ENCODE measurements at places on chromosomes 16 and 17. TPM values are rescaled to one million over a fixed set of nuclear protein-coding genes. Genes with fewer than 3 reads are reported as not detected.

DNA sequence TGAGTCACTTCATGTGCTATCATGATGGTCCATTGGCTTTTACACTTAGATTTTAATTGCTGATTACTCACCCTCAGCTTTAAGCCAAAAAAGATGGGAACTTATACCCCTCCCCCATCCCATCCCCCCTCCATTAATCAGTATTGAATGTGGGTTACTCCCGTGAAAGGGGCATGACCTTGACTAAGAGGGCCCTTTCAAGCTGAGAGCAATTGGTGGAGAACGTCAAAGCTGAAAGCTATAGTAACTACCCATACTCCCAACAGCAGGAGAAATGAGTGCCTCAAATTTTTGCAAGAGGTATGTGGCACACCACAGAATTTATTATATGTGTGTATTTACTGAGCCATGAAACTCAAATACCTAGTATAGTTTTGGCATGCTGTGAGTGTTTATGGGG is 99.7 kb upstream of the CDH8 start:
- no peak for DNase-seq

DNA sequence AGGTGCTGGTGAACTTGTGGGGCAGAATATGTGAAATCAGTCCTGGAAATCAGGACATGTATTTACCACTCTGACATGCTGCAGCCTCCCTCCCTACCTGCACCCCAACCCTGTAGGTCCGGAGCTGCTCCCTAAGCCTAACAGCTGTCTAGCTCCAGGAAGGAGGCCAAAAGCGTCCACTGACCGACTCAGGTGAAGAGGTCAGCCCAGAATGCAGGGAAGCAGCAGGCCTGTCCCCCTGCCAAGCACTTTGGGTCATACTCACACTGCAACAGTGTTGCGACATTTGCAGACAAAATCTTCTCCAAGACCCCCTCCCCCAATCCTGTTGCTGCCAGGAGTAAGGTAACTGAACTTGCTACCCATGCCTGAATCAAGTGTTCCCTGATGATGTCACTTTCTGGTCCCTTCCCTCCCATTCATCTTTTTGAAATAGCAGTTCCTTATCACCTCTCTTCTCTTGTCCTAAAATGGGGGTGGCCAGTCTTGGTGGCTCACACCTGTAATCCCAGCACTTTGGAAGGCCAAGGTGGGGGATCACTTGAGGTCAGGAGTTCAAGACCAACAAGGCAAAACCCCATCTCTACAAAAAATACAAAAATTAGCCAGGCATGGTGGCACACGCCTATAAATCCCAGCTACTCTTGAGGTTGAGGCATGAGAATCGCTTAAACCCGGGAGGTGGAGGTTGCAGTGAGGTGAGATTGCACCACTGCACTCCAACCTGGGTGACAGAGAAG is 1.3 kb upstream of the ACLY start:
- no peak for DNase-seq

DNA sequence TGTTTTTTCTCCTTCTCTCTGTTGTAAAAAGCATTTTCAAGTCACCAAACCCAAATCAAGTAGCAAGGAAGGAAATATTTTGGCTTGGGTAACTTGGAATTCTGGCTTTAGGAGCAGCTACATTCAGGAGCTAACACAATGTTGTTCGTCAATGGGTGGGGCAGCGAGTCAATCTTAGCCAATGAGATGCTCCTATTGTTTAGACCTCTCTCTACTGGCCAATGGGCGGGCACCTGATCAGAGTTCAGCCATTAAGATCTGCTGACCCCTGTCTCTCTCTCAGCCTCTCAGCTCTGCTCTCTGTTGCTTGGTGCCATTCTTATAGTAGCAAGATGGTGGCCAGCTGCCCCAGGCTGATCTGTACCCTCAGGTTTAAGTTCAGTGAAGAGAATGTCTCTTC is 83.2 kb downstream of the IRX3 start:
- no peak for DNase-seq

DNA sequence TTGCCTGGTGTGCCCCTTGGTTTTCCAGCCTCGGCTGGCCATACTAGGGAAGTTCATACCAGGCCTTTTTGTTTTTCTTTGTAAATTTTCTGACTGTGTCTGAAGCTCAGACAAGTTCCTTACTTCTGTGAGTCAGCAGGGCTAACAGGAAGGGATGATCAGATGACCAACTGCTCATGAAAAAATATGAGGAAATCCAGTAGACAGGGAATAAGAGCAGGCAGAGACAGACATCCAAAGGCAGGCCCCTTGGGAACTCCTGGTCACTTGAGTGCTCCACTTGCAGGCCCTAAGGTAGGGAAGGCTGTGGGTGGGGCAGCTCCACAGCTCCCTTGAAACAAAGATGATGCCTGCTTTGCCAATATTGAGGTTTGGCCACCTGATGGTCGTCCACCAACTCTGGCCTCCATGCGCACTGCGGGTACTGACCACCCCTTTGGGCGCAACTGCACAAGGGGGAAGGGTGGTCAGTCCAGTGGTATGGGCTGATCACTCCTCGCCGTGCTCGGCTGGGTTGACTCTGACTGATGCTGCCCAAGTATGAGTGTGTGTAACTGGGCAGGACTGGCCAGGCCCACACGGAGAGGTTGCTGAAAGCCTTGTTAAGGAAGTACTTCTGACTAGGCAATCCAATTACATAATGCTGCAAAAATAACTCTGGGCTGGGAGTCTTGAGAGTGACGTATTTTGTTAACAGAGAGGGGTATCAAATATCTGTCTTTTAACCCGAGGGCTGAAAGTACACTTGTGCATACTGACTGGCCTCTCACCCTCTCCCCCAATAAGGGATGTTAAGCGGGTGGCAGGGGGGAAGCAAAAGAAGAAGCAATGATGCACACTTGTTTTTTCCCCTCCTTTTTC is 20.8 kb upstream of the ZFHX3 start:
- no peak for DNase-seq

DNA sequence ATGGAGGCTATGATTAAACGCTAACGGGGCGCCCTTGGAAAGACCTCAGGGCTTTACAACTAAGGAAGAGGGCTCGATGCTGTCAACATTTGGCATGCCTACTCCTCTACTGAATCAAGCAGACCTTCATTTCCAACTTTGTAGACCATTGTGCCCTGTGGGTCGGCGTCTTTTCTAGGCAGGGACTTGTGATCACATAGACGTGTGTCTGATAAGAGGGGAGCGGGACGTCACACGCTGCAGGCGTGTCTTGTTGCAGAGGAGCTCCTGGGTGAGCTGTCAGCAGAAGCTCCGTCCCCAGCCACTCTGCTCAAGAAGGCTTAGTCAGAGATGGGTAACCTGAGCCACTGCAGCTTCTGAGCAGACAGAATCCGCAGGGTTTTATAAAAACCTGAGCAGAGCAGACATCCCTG is 2.8 kb downstream of the MAPK8IP3 start:
- DNase-seq: no peak

DNA sequence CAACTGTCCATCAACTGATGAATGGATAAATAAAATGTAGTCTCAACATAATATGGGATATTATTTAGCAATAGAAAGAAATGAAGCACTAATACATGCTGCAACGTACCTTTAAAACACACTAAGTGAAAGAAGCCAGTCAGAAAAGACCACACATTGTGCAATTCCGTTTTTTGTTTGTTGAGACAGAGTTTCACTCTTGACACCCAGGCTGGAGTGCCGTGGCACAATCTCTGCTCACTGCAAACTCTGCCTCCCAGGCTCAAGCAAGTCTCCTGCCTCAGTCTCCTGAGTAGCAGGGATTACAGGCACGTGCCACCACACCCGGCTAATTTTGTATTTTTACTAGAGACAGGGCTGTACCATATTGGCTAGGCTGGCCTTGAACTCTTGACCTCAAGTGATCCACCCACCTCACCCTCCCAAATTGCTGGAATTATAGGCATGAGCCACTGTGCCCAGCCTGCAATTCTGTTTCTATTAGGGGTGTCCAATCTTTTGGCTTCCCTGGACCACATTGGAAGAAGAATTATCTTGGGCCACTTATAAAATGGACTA is 40.1 kb downstream of the SCNN1B start:
- DNase-seq: no peak

- no peak for DNase-seq
Observed at GRCh38 chr16:60463986-60464385, 1572.3 kb downstream of the CDH8 start.

- no peak for DNase-seq
Observed at GRCh38 chr17:50190293-50190602, 11.2 kb downstream of the COL1A1 start.

DNA sequence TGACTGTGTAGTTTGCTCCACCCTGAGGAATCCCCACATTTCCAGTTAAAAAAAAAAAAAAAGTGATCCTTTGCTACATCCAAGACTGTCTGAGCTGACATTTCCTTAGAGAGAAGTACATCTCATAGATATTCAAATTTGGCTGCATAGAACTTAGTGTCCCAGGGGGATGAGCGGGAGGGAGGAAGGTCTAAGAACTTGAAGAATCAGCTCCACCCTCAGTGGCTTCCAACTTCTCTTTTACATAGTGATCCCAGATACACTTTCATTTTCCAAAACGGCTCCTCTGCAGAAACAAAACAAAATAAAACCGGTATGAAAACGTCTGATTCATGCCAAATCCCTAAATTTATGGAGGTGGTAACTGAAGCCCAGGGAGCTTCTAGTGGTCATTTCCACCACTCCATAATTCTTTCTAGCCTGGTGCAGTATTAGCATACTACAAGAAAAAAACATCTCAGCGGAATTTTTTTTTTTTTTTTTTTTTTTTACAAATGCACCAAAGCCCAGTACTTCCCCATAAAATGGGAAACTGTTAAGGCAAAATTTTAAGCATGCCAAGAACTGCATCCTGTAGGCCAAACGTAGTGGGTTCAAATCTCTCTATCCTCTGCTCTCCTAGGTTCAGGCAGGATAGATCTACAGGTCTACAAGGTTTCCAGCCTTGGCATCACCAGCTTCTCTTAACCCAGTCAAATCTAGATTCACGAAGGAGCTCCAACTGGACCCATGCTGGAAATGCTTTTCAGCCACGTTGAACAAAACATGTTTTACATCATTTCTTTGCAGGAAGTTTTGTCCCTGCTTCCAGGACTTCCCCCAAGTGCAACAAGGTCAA is 29.3 kb downstream of the MAF start:
- DNase-seq: no peak

- DNase-seq: no peak
Observed at GRCh38 chr16:84448444-84448843, 56.0 kb downstream of the MEAK7 start.

- no peak for DNase-seq
Observed at GRCh38 chr16:80158766-80159165, 382.0 kb upstream of the DYNLRB2 start.

- DNase-seq: no peak
Observed at GRCh38 chr16:46737621-46738214, 10.4 kb downstream of the MYLK3 start.

GRCh38 chr16:85778873-85779272 is 20.5 kb downstream of the EMC8 start:
- DNase-seq: no peak

GRCh38 chr16:29848420-29849297 is 14.4 kb downstream of the CDIPT start:
- no peak for DNase-seq

- no peak for DNase-seq
Observed at GRCh38 chr16:21723532-21723931, 59.8 kb downstream of the OTOA start.

- no peak for DNase-seq
Observed at GRCh38 chr17:19533036-19533717, 477 bp upstream of the SLC47A1 start.

GRCh38 chr17:51322390-51323029 is 62.2 kb downstream of the UTP18 start:
- no peak for DNase-seq

DNA sequence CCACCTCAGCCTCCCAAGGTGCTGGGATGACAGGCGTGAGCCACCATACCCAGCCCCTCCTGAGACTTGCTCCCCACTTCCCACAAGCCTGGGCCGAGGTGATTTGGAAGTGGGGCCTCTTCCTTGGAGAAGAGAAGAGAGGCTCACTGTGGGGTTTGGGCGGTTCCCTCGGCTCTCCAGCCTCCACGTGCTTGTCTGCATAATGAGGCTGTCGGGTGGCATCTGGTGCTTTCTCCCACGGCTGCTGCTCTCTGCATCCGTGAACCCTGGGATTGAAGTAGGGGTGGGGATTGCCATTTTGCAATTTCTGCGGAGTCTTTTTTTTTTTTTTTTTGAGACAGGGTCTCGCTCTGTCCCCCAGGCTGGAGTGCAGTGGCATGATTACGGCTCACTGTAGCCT is 101.4 kb downstream of the RAP1GAP2 start:
- no peak for DNase-seq

The TOP2A gene
- 179 TPM for polyA plus RNA-seq

The TSNAXIP1 gene
- 9.8 TPM for polyA plus RNA-seq

The CTF1 gene
- 6.9 TPM for polyA plus RNA-seq

The KRT222 gene
- polyA plus RNA-seq: 0.09 TPM

The ERN1 gene
- polyA plus RNA-seq: 8.0 TPM

Measured in left renal pelvis (tissue), 4 donors.